H7 (cell line): ENCODE measurements at places on chromosomes 16 and 17. TPM values are rescaled to one million over a fixed set of nuclear protein-coding genes. Genes with fewer than 3 reads are reported as not detected.

Gene ACAP1
- total RNA-seq = 17.8 and 34.5 TPM in 2 replicates

Gene ZG16B
- not detected in 2 replicates for total RNA-seq

Gene EVI2A
- not detected in 2 replicates for total RNA-seq

- DNase-seq = peak; percentile 8
Observed at GRCh38 chr17:63833026-63833740, 5.7 kb upstream of the FTSJ3 start.

DNA sequence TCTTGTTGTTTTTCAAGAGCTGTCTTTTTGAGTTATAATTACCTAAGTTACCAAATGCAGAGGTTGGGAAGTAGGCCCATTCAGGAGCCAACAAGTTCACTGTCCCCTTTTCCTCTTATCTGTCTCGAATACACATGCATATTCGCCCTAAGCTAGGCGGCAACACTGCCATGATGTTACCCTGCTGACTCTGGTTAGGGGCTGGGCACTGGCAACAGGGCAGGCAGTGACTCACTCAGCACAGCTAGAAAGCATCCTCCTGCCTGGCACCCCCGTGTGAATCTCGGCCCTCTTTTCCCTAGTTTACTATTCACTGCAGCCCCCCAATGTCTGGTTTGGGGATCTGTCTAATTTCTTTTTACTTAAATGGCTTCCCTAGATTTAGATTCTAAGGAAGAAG lies 13.8 kb downstream of the DBF4B start:
- no peak for DNase-seq

DNA sequence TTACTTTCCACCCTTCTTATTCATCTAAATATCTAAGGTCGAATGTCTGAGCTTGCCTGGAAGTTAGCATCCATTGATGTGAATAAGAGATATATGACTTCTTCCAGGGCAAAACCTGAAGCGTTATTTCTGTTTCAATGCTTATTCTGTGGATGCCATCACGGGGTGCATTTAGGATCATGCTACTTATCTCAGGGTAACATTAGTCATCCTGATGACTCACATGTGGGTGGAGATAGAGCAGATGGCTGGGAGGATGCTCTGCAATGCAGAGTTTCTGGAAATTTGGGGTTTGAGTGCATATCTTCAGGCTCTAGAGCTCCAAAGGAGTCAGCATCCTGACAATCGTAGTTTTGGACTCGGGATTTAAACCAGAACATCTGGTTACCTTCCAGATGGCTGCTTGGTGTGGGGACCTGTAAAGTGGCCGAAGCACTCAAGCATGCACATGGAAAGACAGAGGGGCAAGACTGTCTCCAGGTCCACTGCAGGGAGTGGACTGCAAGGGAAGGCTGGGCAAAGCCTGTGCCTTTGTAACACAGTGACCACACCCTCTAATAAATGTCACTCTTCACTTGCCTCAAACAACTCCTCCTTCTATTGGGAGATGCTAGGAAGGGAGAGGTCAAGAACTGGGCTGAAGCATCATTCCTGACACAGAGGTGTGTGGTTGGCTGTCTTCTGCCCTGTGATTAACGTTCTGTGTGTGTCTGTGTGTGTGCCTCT lies 175.2 kb upstream of the SALL1 start:
- DNase-seq = no peak

- no peak for DNase-seq
Observed at GRCh38 chr17:81683208-81683583, 401 bp downstream of the ARL16 start.

DNA sequence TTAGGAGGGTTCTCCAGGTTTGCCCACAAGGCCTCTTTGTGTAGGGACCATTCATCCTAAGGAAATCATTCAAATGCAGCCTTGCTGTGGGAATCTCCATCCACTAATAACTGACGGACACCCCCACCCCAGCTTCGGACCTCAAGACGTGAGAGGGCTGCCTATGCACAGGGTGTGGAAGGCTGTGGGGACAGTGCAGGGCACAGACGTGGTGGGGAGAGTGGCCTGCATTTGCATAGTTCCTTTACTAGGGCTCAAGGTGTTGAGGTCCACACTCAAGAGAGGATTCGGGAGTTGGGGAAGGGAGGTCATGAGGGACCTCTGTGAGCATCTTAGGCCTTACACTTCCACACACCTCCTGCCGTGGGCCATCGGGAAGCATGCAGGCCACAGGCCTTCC lies 9.8 kb downstream of the DUSP3 start:
- DNase-seq = no peak

GRCh38 chr16:69438465-69438864 lies 14.0 kb downstream of the CYB5B start:
- DNase-seq = no peak

DNA sequence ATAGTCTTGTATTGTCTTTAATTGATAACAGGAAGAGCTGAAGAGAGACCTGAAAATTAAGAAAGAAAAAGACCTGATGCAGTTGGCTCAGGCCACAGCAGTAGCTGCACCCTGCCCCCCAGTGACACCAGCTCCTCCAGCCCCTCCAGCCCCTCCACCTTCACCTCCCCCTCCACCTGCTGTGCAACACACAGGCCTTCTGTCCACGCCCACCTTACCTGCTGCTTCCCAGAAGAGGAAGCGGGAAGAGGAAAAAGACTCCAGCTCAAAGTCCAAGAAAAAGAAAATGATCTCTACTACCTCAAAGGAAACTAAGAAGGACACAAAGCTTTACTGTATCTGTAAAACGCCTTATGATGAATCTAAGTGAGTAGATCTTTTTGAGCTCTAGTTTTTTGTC lies 36.8 kb downstream of the C17orf58 start:
- DNase-seq = peak; percentile 65
